ENCODE measurements at places on chromosomes 13 and 19.
A peak's percentile ranks its signal among the peaks of the same experiment; 100 is the strongest.

DNA sequence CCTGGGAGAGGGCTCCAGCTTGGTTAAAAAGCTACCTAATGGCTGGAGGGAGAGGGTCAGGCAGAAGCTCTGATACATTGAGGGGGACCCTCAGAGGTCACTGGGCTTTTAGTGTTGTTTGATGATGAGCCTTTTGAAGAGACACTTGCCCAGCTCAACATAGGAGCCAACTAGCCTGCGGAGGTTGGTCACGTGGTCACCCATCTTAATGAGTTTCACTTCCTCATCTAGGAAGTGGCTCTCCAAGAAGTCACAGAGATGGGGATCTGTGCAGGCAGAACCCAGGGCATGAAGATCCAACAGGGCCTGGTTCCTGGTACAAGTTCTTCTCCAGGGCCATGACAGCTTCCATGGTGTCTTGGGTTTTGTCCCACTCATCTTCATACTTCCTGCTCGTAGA lies 33.4 kb downstream of the IPO5 start:
- no peak for DNase-seq

DNA sequence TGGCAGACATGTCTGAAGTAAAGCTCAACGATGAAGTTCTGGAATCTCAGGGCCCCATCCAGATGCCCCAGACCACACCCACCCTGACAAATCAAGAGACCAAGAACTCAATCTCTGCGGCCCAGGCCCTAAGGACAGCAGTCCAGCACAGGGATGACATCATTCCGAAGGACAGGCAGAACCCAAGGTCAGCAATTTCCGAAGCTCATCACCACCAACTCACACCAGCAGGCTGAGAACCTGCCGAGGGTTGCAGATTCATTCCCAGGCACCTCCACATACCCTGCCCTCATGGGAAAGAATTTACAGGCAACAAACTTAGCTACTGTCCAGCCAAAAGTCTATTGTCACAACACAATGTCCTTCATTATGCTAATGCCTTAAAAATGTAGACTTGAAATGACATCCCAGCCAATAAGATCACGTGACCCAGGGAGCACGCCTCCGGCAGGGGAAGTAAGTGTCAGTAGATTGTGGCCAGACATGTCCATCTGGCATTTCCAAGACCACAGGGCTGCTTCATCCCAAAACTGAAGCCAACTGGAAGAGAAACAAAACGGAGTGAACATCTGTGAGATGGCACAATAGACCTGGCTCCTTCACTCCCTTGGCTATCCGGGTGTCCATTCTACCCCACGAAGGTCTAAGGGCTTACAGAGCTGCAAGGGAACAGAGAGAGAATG lies 98.8 kb downstream of the CRYL1 start:
- DNase-seq: no peak

DNA sequence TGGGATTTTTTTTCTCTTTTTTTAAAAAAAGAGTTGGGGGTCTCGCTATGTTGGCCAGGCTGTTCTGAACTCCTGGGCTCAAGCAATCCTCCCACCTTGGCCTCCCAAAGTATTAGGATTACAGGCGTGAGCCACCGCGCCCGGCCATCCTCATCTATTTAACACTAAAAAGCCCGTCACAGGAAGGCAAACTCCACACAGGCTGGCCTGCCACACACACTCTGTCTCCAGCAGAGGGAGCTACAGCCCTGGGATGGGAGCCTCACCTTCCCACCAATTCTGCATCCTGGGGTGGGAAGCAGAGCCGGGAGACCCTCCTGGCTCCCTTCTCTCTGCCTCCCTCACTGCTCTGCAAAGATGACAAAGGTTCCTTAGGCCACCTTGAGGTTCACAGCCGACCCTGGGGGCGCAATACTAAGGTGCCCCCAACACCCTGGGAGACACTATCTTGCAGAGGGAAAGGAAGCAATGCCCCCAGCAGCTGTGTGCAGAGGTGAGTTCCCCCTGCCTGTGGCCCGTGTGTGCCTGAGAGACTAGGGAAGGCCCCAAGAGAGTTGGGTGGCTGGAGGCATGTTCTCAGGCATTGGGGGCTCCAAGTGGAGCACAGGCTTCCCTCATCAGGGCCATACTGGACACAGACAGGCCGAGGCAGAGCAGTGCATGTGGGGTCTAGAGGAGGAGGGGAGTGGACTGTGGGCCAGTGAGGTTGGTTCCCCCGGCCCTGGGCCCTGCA lies 27.4 kb upstream of the TIMM44 start:
- peak; percentile 42 for DNase-seq

DNA sequence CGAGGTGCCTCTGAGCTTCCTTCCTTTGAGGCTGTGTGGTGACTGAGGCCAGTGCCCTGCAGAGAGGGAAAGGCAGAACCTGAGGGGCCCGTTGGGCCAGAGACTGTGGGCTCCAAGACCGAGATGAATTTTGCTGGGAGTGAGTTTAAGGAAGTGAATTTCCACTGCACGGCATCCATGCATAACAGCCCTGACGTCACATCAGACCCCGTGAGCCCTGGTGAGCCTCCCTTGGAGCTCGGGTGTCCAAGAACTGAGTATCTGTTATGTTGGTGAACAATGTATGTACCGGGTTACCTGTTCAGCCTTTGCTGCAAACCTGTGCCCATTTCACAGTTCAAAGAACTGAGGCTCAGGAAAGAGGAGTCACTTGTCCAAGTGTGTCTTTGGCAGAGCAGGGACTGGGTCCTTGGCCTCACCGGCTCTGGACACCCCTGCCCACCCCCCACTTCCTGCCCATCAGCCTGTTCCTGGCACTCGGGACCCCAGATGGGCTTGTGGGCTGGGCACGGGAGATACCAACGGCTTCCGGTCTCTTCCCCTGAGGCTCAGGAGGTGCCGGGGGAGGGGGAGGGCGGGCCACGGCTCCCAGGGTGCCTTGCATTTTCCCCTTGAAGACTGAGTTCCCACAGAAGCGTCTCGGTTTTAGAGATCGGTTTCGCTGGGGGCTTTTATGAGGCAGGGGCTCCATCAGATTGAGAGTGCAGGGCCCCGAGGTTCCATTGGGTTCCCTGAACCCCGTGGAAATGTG lies 33.7 kb downstream of the NFILZ start:
- no peak for DNase-seq

DNA sequence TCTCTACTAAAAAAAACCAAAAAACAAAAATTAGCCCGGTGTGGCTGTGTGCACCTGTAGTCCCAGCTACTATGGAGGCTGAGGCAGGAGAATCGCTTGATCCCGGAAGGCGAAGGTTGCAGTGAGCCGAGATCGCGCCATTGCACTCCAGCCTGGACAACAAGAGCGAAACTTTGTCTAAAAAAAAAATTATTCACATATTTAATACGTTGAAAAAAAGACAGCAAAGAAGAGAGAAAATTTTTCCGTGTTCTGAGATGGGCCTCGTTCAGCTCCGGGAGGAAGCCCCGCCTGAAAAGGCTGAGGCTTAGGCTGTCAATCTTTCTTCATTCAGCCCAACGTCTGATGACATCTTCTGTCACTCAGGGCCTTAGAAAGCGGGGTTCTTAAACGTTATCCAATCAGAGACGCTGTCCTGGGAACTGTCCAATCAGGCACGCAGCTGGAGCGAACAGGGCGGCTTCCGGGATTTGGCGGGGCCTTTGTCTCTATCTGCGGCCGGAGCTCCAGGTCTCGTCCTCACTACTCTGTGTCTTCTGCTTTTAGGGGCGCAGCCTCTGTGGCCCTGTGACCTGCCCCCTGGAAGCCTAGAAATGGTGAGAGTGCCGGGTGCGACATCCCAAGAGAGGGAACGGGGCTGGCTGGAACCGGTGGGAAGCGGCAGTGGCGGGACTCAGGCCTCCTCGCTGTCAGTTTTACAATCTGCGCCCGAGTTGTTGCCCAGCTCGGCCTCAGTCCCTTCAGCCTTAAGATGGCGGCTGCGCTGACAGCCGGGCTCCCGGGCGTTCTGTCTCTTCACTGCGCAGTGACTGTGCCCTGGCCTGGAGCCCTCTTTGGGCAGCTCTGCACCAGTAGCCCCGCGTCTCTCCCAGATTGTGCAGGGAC lies at the start of gene ZNF726:
ZNF726 (plus strand) TSS at position 485 of the 885 bp plus-strand sequence; CDS start at position 594, 109 bp downstream.
- peak; percentile 7 for DNase-seq

Data from GM12892 (cell line).